ENCODE measurements at places on chromosomes 7 and 10. TPM values are rescaled to one million over a fixed set of nuclear protein-coding genes. Genes with fewer than 3 reads are reported as not detected.

- DNase-seq, result no peak
- H3K27me3 ChIP-seq, result no peaks in the 10 kb centered on the region
- H3K4me1 ChIP-seq, result no peaks in the 10 kb centered on the region
- no peak overlapping the region for H3K4me3 ChIP-seq
- H3K27ac ChIP-seq, result no peak overlapping the region
These were observed 651.0 kb upstream of the STEAP1 start for GRCh38 chr7:89503281-89503680.

- H3K27me3 ChIP-seq, result no peaks in the 10 kb centered on the region
- no peak for DNase-seq
- no peaks in the 10 kb centered on the region for H3K4me1 ChIP-seq
- no peak overlapping the region for H3K27ac ChIP-seq
- no peaks in the 10 kb centered on the region for H3K36me3 ChIP-seq
These were observed 125.7 kb upstream of the CXCL12 start for GRCh38 chr10:44510379-44511115.

DNA sequence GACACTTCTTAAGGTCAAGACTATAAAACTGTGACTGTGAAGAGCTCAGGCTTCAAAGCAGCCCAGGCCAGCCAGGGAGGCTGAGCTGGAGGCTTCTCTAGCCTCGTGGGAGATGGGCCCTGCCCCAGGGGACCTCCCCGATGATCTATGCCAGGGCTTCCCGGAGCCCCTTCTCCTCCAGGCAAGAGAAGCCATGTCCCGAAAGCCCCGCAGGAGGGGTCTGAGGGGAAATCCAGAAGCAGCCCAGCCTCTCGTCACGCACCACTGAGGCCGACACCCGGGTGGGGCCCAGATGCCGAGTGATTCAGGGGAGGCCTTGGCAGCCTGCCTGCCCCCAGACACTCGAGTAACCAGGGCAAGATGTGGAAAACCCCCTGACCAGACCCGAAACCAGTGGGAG lies 63.7 kb downstream of the PROSER2 start:
- H3K27ac ChIP-seq, result no peak overlapping the region
- H3K36me3 ChIP-seq, result no peaks in the 10 kb centered on the region
- H3K4me1 ChIP-seq, result peaks cover 6% of the 10 kb centered on the region
- no peak for DNase-seq

The CCL26 gene
- 3.7 TPM for polyA plus RNA-seq

The SNCG gene
- polyA plus RNA-seq, result 44.8 TPM

The LRRC4 gene
- polyA plus RNA-seq, result 1.6 TPM

The MYOF gene
- polyA plus RNA-seq, result 2.0 TPM

The EPHB6 gene
- 26.2 TPM for polyA plus RNA-seq

Measured in small intestine (tissue), 16 donors.